ENCODE measurements at places on chromosomes 11 and 22.

DNA sequence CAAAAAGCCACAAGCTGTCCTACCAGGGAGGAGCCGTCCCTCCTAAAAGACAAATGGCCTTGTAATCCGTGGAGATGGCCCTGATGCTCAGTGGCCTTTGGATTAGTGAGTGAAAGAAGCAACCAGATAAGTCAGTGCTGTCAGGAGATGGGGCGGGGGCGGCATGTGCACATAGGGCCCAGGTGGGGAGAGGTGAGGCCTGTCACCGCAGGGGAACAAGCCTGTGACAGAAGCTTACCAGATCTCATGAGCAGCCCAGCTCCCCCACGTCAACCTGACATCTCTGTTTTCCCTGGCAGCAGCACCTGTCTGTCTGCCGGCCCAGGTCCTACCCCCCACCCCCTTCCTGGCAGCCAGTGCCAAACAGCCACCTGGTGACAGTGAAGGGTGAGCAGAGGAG, 162.6 kb downstream of the BUD13 start:
- DNase-seq, result no peak

DNA sequence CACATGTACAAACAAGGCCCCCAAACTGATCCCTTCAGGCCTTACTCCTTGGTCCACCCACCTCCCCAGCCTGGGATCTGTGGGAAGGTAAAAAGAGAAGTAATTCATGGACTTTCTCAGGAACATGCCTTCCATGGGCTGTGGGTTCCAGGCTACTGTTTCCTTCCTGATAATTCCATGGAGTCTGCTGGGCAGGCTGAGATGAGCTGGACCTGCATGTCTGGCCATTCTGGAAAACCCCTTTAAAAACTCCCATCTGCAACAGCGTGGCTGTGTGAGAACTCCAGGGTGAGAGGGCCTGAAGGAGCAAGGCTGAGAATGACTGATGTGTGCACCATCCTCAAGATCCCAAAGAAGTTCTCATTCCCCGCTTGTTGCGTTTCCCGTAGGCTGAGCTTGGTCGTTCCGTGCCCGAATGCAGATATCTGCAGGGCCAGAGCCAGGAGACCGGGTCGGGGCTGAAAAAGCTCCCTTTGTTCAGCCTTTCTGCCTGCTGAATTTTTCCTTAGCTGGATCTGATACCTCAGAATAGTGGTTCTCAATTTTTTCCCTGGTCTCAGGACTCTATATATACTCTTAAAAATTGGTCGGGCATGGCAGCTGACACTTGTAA, 72.9 kb downstream of the NAT10 start:
- DNase-seq, result no peak

GRCh38 chr11:83941050-83941449, 654.9 kb upstream of the CCDC90B start:
- no peak for DNase-seq

DNA sequence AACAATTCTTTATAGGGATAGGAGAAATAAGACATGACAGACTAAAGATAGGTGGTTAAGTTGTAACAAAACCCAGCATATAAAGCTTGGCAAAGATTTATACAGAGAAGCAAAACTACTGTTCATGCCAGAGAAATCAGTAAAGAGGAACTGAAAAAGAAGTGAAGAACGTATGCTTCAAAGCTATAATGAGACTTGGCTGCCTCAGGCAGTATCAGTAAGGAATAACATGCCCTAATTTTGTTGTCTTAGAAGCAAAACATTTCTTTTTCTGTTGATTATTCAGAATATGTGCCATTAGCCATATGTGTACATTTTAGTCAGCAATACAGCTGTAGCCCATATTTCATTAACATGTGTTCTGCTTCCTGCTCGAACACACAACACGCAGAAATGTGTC, 403.2 kb downstream of the NELL1 start:
- DNase-seq, result no peak

- no peak for DNase-seq
These were observed 134.7 kb upstream of the E2F8 start for GRCh38 chr11:19375440-19375839.

DNA sequence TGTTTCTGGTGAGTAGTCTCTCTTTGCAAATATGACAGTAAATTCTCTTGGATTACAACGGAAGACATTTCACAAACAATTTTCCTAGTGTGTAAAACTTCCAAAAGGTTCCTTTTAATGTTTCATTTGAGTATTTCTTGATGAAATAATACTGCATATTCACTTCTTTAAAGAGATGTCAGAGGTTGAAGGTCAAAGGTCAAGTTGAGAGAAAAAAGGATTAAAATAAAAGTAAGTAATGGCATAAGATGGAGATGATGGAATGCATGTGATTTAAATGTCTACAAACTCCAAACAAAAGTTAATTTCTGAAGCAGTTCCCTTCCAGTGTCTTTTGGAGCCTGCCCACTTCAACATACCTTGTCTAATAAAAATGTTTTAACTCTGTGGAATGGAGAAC, 40.7 kb downstream of the APOL5 start:
- DNase-seq, result no peak

DNA sequence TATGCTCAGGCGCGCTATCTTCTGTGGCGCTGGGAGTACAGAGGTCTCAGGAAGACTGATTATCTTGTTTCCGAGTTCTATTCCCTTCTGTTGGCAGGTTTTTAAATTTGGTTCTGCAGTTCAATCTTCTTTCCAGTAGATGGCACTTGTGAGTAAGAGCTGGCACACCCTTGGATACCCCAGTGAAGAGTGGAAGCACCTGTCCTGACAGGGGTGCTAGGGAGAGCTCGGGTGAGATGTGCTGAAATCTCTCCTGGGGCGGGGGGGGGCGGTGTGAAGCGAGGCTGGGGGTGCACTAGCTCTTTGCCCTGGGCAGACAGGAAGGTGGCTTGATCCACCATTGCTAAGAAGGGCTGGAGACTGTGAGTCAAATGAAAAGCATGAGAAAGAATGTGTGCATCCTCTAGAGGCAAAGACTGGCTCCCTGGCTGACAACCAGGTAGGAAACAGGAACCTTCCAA, 679.9 kb upstream of the CCDC179 start:
- no peak for DNase-seq

GRCh38 chr22:45866646-45867117, 110.3 kb downstream of the WNT7B start:
- DNase-seq, result no peak

DNA sequence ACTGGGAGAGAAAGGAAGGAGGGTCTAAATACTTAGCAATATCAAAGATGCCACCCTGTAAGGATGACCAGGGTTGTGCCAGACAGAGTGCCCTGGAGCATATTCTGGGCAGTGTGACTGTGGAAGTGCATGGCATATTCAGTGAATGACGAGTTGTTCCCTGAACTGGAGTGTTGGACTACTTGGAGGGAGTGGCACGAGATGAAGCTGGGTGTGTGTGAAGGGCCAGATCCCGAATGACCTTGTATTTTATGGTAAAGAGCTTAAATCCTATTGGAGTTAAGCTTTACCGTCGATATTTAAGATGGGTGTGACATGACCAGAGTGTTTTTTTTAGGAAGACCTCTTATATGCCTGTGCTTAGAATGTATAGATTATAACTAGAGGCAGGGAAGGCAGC, 48.8 kb downstream of the STIM1 start:
- DNase-seq, result no peak

- no peak for DNase-seq
These were observed 386.6 kb upstream of the NARS2 start for GRCh38 chr11:78961247-78961646.

DNA sequence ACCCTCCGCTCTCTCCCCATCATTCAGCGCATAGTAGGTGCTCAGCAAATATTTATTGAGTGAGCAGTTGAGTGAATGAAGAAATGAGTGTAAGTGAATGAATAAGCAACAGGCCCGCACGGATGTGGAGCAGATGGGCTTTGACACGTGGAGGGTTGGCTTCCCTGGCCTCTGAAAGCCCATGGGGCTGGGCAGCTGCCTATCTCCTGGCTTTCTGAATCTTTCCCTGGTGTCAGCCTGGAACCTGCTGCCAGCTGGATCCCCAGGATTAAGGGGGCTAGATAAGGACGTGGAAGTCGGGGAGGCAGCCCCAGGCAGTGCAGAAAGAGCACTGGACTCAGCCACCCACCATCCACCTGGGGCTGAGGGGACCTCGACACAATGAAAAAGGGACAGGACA, 12.6 kb downstream of the IL2RB start:
- no peak for DNase-seq

DNA sequence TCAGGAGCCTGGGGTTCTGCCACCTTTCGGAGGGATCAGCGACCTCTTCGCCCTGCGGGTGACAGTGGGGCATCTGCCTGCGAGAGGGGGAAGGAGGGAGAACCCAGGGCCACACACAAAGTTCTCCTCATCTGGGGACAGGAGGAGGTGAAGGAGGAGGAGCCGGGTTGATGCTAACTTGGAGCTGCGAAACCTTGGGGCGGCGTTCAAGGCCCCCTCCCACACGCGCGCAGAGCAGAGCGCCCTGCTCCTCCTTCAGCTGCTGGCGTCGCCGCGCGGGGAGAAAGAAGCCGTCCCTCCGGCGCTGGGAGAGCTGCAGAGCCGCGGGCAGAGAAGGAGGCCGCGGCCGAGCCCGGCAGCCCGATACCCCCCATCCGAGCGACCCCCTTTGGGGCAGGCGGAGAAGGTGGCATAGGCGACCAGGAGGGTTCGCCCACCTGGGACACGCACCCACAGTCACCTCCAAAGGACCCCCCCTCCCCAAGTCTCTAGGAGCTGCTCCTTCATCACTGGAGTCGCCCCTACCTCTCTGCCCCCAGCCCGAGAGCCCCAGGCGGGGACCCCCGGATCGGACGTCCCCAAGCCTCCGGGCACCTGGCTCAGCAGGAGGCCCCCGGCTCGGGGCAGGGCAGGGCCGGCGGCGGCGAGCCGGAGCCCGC, at the start of gene RASD2:
RASD2 (plus strand) TSS at position 237 of the 659 bp plus-strand sequence. CDS start 5,979 bp downstream, outside the sequence.
- DNase-seq, result peak; percentile 22

- no peak for DNase-seq
These were observed 1.9 kb downstream of the FBXO7 start for GRCh38 chr22:32476281-32477195.

DNA sequence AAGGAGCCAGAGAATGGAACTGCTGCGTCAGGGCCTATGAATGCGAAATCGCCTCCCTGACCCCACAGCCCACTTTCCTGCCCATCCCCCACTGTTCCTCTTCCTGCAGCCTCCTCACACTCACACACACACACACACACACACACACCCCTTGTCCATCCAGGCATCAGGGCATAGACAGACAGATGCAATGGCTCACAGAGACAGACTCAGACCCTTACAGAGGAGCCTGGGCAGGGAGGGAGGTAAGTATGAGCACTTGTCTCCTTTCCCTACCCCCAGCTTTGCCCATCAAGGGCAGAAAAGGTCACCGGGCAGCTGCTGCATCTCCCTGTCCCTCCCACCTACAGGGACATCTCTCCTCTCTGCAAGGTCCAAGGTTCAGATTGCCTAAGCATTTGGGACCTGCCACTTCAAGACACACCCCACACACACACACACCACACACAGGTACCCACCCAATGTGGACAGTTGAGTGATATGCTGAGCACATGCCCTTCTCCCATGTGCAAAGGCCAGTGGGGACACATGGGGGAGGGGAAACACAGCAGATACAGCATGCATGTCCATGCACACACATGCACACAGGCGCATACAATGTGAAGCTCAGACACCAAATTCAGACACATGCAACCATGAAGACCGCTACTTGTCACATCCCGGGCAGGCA, 2.0 kb upstream of the NRXN2 start:
- DNase-seq, result no peak

DNA sequence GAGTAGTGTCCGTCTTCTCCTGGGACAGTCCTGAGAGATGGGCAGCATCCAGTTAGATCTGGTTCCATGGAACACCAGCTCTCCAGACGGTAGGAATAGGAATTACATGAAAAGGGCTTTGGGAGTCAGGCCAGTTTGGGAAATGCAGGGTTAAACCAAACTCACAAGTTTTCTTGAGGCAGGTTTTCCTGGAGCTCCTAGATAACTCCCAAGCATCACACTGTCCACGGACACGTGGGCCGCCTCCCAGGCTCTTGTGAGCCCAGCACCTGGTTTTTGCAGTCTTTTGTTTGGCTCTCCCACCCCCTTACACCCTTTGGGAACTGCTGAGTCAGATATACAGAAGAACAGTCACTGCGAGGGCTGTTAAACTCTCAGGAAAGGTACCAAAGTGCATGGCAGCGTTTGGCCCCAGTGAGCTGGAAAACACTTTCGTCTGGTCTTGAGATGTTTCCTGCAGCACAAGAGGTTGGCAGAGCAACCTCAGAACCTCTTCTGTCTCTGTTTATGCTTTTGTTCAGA, 90.0 kb downstream of the BCR start:
- DNase-seq, result no peak

DNA sequence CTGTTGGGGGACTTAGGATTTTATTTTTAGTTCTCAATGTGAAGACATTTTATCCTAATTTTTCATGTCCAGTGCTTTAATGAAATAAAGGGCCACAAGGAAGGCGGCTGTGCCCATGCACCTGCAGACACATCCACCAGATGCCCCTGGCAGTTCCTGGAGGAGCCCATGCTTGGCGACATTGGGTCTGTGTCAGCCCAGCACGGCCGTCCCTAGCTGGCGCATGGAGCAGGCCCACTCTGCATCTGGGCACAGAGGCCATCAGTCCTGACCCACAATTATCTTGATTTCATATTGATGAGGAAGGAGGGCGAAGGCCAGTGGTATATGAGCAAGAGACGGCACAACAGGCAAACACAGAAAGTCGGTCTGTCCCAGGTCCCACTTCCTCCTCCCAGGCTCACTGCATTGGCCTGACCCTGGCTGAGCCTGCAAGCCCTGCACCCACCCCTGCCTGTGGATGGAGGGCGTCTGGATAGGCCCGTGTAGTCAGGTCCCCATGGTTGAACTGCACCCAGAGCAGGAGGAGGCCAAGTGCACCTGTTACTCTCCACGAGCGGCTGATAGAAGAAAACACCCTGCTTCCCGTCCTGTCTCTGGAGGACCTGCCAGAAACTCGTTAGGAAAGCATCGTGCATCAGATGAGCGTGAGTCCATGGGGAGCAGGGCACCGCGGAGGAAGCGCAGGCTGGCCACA, 296.9 kb downstream of the BRD1 start:
- no peak for DNase-seq

DNA sequence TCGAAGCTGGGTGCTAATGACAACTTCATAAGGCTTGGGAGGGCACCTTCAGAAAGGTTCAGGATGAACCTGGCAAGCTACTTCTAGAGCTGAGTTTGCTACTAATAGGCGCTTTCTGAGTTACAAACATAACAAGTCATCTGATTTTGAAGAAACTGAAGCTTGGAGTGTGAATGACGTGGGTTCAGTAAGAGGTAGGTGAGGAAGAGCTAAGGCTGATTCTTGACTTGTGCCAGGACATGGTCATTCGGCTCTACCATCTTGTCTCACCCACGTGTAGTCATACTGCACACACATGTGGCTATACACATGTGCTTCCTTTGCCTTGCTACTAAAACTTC, 56.4 kb downstream of the SWAP70 start:
- no peak for DNase-seq

GRCh38 chr22:36589856-36590255, 60.9 kb upstream of the EIF3D start:
- no peak for DNase-seq

- DNase-seq, result no peak
These were observed 847.1 kb downstream of the FAM181B start for GRCh38 chr11:81886406-81887075.
